ENCODE measurements at places on chromosomes 16 and 17.

DNA sequence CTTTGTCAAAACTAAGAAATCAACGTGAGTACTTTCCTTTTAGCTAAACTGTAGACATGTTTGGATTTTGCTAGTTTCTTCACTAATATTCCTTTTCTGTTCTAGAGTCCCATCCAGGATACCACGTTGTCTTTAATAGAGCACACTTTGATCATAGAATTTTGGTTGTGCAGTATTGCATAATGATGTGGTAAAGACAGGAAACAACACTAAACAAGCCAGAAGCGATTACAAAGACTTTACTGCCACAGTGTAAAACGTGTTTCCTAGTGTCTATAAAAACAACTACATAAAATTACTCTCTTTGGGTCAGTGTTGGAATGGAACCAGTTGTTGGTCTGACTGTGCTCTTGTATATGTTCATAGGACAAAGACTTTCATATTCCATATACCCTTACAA, 19.3 kb downstream of the SHISA9 start:
- DNase-seq: no peak

GRCh38 chr17:42018339-42018738, 1.1 kb upstream of the DNAJC7 start:
- DNase-seq: no peak

DNA sequence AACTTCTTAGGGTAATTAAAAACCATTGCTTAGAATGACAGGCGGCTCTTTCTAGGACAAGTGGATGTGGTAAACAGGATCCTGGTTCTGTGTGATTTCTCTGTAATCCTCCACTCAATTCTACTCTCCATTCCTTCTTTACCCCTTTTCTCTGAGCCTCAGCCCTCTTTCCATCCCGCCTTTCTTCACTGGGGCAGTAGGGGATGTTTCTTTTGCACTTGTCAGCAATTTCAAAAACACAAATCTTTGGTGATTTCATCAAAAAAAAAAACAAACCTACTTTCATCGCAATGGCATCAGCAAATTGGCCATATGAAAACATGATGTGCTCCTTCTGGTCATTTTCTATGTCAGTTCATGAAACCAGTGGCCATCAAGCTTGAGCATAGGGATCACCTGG, 104.6 kb downstream of the CDK5R1 start:
- DNase-seq: no peak

DNA sequence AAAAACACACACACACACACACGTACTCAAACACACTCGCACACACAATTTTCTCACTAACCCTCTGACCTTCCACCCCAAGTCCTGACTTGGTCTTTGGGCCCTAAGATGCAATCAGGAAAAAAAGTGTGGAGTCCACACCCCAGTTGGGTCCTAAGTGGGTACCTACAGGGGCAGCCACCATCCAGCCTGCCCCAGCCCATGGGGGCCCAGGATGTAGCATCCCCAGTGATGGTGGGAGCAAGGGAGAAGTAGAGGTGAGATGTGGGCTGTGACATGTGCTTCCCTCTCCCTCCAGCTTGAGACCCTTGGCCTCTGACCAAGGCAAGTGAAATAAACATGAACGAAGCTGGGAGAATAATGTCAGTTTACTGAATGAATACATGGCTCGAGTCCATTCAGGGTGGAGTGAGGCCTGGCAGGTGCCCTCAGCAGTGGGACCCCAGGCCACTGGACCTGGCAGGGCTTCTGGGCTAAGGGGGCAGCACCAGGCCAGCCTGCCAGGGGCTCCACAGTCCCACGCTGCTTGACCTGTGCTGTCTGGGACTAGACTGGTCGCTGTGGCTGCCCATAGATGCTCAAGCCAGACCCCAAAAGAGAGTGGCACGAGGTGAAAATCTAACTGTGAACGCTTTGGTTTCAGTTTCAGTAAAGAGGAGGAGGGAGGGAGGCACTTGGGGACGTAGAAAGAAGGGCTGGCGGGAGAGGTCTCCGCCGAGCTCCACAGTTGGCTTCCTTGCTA, 73.7 kb downstream of the MRC2 start:
- no peak for DNase-seq

DNA sequence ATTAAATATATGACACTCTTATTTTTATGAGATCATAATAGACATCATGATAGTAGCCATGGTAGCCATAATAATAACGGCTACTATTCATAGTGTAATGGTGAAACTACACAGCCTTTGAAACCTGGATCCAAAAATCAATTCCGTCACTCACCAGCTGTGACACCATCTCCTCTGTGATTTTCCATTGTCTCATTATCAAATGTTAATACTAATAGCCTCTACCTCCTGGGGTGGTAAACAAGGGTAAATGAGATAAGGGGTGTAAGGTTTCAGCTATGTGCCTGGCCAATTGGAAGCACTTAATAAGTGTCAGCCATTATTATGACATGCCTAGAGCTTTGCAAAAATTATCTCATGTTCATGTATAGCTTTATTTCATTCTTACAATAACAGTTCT, 88.6 kb downstream of the CACNG3 start:
- DNase-seq: no peak

GRCh38 chr17:57915544-57915943, 39.7 kb downstream of the CUEDC1 start:
- no peak for DNase-seq

DNA sequence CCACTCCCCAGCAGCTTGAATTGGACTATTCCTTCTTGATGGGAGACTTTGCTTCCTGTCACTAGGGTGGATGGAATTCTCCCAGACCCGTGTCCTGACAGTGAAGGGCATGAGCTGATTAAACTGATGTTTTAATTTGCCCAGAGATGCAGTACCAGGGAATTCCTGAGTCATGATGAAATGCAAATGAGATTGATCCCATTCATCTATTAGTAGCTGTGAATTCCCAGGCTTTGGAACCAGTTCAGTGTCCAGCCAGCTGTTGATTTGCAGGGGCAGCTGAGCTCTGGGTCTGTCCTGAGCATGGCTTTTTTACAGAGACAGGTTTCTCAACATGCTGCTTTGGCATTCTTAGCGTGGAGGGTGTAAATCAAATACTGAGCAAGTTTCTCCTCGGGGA, 157.9 kb downstream of the PITPNC1 start:
- no peak for DNase-seq

- no peak for DNase-seq
These were observed 19.0 kb downstream of the USP32 start for GRCh38 chr17:60372790-60373483.

- no peak for DNase-seq
These were observed 3.4 kb upstream of the UQCRC2 start for GRCh38 chr16:21949713-21950260.

GRCh38 chr17:47297661-47298400, 25.9 kb upstream of the EFCAB13 start:
- no peak for DNase-seq

- no peak for DNase-seq
These were observed 9.4 kb downstream of the BAHCC1 start for GRCh38 chr17:81404558-81405165.

DNA sequence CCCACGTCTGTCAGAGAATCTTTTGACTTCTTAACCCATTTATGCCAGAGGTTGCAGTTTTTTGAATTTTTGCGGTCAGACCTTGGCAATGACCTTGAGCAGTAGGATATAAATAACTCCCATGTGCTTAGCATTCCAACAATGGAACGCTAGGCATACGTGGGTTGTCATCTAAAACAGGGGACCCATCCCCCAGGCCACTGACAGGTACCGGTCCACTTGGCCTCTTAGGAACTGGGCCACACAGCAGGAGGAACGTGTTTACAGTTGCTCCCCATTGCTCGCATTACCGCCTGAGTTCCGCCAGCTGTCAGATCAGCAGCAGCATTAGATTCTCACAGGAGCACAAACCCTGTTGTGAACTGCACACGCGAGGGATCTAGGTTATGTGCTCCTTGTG, 76.8 kb upstream of the LGALS9 start:
- DNase-seq: no peak

DNA sequence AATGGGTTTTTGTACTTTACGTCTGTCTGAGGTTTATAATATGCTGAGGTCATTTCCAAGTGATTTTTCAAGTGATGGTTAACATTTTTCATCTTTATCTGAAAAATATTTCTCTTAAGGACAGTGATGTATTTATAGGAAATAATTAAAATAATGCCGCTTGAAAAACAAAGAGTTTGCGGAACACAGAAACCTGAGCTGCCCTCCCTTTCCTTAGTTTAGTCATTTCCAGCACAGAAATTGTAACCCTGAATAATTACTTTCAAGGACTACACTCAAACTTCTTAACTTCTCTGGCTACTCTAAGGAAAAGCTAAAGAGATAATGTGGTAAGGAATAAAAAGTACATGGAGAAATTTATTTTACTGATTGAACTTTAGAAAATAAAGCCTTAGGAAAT, 54.6 kb downstream of the MRTFB start:
- DNase-seq: no peak

DNA sequence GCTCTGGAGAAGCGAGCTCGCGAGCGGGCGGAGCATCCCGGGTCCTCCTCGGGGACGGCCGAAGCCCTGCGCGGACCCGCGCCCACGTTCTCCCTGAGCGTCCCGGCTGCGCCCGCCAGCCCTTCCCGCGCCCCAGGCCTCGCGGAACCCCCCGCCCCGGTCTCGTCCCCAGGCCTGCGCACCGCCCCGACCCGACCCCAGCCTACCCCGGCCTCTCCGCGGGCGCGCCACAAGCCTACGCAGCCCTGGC, 159 bp downstream of the USP36 start:
- no peak for DNase-seq

- no peak for DNase-seq
These were observed 74.3 kb downstream of the DYNLRB2 start for GRCh38 chr16:80614908-80615671.

DNA sequence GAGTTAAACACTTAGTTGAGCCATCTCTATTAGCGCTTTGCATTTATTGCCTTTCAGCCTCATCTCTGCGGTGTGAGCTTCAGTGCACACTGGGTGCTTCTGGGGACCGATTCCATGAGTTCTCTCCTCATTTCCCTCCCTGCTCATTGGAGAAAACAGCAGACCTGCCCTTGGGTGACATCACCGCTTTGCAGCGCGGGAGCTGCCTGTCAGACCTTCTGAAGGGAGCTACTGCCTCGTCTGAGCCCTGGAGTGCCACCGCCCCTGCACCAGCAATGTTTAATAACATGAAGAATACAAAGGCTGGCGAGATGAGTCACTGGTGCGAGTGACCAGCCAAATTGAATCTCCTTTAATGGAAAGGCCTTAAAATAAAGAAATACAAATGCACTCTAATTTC, 30.2 kb upstream of the CPPED1 start:
- DNase-seq: no peak
